Endothelial cell of umbilical vein (primary cell): ENCODE measurements at places on chromosomes 13 and 19. TPM values are rescaled to one million over a fixed set of nuclear protein-coding genes. Genes with fewer than 3 reads are reported as not detected.
A peak's percentile ranks its signal among the peaks of the same experiment; 100 is the strongest.

Gene FARP1
- 15.2 and 19.0 TPM in 2 replicates for polyA plus RNA-seq

Gene KLF1
- not detected in 2 replicates for polyA plus RNA-seq

Gene ABCC4
- 7.4 and 9.2 TPM in 2 replicates for polyA plus RNA-seq

Gene TLE2
- 32.0 and 38.3 TPM in 2 replicates for polyA plus RNA-seq

Gene ZNF729
- polyA plus RNA-seq: not detected in 2 replicates

Gene ZNF44
- 2.0 and 2.1 TPM in 2 replicates for polyA plus RNA-seq

DNA sequence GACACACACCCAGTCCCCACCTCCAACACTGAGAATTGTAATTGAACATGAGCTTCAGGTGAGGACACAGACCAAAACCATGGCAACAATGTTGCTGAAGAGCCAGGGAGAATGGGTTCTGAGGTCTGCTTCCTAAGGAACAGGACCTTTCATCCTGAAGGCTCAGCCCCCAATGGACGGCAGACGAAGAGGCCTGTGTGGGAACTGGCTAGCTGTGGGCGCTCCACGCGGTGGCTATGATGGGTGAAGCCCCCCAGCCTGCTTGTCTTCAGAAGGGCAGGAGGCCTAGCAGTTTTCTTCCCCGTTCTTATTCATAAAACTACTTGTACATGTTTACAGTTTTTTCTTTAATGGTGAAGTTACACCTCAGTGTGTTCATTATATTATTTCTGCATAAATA, 136.1 kb upstream of the SPACA7 start:
- no peak for DNase-seq

DNA sequence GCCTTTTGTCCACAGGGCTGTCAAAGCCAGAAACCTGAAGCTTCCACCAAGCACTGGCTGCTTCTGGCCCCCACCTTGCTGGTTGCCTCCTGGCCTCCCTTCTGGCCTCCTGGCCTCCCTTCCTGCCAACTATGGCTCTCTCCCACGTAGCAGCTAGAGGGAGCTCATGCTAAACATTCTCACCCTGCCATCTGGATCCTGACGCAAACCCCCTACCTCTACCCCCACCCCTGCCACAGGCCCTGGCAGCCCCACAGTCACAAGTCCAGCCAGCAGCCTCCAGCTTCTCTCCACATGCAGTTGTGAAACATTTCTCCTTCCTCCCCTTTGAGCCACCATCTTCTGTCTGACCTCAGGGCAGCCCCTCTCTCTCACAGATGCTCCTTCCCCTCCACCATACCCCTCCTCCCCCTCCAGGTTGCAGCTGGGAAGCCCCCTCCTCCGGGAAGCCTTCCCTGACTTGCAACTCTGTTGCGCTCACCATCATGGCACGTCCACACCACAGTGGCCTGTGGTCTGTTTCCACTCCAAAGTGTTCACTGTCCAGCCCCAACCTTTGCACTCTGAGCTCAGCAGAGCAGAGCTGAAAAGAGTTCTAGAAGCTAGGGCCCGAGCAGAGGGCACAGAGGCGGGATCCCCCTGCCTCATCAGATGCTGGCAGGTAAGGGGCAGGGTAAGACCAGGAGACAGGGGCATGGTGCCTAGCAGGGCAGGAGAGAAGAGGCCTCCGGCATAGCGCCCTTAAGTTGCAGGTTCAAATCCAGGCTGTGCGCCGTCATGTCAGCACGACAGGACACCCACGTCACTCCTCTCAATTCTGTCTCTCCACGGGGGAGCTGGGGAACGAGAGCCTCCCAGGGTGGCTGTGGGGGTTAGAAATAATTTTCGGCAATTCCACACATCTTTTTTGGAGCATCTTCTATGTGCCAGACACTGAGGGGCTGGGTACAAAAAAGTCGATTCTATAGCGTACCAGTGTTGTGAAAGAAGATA, 7.3 kb downstream of the ADGRL1 start:
- no peak for DNase-seq

DNA sequence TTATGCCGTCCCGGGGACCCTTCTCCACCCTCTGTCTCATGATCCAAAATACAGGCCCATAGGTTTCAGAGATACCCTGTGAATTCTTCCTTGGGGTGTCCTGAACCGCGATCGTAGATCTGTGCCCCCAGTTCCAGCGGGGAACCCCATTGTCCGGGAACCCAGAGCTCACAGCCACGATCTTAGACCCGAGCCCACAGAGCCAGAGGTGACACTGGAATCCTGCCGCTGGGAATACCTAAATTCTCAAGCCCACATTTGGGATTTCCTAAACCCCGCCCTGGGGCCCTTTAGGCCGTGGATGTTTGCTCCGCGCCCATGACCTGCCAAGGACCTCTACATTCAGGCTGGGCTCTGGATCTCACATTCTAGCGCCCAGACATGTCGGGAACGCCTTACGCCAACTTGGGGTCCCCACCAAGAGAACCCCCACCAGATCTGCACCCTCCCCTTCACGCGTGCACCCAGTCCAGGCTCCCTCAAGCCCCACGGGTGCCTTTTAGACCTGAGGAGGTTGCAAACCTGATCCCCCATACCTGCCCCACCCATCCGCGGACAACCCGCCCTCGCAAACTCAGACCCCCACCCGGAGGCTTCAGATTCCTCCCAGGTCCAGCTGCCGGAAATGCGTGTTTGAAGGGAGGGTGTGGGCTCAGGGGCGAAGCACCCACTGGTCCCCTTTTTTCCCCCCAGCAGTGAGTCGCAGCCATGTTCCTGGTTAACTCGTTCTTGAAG, 605 bp downstream of the CAPNS1 start:
- peak; percentile 50 for DNase-seq

DNA sequence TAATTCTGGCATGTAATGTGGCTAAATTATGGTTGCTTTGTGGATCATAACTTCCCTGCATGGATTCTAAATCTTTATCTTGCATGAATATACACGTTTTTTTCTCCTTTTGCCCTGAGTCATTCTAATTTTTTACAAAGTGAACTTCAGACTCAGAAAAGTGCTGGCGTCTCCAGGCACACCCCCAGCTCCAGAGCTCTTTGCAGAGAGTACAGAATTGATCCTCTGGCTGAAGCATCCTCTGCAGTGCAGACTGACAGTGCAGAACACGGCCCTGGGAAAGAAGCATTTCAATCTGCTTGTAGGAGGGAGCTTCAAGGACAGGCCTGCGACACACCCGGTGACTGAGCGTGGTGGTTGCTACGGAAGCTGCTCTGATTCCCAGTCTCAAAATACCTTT, 228.1 kb downstream of the FGF9 start:
- no peak for DNase-seq

- peak; percentile 66 for DNase-seq
Measured at GRCh38 chr13:90414691-90415596, 932.5 kb upstream of the MIR17HG start.

DNA sequence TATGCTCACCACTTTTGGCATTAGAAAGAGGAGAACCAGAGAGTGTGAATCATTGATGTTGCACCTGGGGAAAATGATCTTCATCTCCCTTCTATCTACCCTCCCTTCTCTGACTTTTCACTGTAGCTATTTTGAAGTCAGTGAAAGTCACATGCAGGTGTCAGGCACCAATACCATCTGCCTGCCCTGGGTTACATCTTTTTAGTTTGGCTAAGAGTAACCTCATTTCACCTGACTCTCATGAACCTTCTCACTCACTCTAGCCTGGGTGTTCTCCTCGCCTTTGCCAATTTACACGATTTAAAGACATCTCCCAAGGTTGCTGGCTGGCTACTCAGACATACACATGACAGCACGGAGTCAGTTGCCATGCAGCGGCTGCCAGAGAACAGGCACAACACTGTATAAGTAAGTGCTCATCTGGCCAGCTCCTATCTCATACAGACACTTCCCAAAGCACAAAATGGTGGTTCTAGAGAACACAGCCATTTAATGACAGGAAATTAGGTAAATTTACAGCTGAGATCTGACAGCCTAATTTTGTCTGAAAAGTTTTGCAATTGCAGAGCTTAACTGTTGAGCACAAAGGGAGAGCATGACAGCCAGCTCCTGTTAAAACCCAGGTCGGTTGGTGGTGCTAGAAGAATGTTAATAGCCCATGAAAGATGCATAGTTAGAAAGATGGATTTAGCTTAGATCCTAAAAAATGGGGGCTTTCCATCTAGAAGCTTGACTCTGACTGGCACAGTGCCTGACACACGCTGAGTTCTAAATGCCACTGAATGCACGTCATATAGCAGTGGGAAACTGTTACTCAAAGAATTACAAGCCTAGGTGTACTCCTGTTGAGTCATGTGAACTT, 32.5 kb downstream of the LCP1 start:
- no peak for DNase-seq

- DNase-seq: no peak
Measured at GRCh38 chr13:21016487-21016886, 44.9 kb downstream of the LATS2 start.

GRCh38 chr13:25702386-25702785, 330.6 kb downstream of the ATP8A2 start:
- no peak for DNase-seq

DNA sequence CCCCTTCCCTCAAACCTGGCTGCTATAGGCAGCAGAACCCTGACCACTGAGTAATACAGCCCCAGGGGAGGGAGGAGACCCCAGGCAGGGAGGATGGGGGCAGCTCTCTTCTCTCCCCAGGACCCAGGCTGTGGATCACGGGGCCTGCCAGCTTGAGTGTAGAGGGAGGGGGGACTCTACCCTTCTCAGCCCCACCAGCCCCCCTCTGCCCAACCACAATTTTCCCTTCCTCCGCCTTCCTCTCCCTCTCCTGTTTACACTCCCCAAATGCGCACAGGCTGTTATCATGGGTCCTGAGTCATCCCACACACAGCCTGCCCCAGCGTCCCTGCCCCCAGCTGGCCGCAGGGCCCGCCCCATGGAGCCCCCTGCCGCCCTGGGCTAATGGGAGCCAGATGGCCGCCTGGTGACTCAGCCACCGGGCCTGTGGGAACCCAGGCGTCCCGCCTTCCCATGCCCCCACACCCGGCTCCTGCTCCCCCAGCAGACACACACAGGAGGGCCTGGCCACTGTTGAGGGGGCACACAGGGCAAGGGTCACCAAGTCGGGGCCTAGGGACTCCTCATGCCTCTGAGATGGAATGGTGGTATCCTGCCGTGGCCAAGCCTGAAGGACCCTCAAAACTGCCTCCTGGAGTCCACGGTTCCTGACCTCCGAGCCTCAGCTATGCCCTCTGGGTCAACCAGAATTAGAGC, 13.6 kb downstream of the CCDC97 start:
- DNase-seq: peak; percentile 98

GRCh38 chr19:3363841-3364500, 2.4 kb upstream of the NFIC start:
- DNase-seq: no peak

GRCh38 chr19:45139286-45140143, 21.3 kb downstream of the NKPD1 start:
- DNase-seq: no peak

DNA sequence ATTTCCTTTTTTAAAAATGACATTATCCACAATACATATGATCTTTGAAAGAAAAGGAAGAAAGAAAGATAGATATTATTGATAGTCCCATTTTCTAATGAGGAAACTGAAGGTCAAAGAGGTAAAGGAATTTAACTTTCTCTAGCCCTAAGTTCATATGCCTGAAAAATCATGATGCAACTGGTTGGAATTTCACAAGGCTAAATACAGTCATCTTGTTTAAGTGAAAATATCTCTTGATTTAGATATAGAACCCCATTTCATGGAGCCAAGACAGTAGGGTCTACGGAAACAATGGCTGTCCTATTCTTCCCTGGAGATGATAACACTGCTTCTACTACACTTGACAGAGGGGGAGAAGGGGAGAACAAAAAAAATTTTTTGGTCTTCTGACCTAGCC, 366.2 kb downstream of the DNAJC15 start:
- no peak for DNase-seq

DNA sequence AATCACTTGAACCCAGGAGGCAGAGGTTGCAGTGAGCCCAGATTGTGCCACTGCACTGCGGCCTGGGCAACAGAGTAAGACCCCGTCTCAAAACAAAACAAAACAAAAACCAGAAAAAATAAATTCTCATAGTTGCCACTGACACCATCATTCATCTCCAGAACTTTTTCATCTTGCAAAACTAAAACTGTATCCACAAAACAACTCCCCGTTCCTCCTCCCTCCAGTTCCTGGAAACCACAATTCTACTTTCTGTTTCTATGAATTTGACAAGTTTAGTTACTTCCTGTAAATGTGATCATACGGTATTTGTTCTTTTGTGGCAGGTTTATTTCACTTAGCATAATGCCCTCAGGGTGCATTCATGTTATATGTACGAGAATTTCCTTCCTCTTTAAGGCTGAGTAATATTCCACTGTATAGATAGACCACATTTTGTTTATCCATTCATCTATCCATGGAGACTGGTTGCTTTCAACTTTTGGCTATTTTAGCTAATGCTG, 13.2 kb upstream of the ADGRE5 start:
- no peak for DNase-seq

- no peak for DNase-seq
Measured at GRCh38 chr13:43196750-43197370, 173.5 kb downstream of the DNAJC15 start.

DNA sequence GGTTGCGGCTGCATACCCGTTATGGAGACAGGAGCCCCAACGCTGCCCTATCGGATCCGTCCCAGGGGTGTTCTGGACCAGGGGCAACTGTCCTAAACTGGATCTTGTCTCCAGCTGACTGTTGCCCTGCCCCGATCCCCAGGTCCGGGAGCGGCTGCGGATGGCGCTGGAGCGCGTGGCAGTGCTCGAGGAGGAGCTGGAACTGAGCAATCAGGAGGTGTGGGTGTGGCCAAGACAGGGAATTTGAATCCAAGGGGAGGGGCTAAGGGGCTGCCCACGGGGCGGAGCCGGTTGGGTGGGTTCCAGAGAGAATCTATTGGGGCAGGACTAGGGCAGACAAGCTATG, 9.9 kb downstream of the PPFIA3 start:
- no peak for DNase-seq

DNA sequence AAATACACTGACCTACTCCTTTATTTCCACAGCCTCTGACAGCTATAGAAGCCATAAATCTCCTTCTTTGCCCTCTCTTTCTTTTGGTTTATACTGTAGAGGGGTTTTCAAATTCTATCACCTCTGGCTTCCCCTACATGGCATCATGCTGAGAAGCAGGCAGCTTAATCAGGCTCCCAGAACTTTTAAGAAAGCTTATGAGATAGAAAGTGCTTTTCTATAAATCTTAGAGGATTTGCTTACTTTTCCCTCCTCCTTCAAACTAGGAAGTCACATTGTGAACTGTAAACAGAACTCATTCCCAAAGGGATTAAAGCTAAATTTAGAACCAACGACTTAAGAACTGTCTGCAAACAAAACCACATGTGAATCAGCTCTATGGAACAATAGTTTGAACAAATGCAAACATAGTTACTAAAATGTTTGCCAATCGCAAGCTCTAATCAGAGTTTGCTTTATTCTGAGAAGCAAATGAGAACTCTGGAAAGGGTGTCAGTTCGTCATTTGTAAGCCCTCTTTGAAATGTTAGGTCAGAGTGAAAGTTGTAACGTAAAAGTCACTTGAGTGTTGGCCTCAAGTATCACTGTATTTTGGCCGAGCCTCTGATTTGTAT, 344.1 kb downstream of the RFC3 start:
- peak; percentile 89 for DNase-seq

DNA sequence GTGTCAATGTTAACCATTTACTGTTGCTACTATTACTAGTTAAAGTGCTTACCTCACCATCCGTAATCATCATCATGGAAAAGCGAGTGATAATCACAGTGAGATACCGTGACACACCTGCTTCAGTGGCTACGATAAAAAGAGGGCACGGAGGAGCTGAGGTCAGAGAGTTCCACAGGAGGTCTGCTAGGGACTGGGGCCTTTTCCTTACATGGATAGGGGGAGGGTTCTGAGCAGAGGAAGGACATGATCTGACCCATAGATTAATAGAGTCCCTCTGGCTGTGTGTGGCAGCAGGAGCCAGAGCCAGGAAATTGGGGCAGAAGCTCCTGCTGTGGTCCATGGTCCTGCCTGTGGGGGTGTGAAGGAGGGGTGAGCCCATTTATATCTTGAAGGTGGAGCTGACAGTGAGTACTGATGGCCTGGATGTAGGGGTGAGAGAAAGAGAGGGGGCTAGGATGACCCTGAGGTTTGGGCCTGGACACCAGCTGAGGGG, 136.7 kb downstream of the SIPA1L3 start:
- DNase-seq: no peak
